ENCODE measurements at places on chromosomes 2 and 18. TPM values are rescaled to one million over a fixed set of nuclear protein-coding genes. Genes with fewer than 3 reads are reported as not detected.
A peak's percentile ranks its signal among the peaks of the same experiment; 100 is the strongest.

DNA sequence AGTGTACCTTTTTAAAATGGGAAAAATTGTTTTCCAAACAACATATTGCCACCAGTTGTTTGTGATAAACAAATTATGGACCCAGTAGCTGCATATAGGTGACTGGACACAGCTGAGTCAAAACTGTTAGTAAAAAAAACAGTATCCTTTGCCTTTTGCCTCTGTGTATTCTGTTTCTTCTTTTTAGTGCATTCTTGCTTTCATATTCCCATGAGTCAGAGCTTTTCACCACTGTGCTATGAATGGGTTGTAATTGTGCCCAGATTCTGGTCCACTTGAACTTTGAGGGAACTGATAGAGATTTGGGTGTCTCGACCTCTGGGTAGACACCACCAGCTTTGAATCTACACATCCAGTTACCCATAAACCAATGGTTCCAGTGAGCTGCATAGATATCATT is 1441.9 kb upstream of the ZEB2 start:
- no peak for DNase-seq

DNA sequence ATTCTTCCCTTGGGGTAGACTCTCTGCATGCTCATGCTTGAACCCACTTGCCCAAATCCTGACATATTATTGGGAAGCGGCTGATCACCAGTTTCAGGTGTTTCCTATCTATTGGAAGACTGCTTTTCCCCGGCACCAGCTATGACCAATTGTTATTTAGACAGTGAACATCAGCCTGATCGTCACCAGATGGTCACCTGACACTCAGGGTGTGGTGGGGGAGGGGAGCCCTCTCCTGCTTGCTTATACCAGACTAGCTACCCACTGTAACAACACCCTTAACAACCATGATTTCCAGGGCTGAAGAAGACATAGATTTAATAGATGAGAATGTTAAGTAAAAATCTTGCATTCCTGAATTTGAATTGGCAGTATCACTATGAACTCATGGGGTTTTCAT is 44.3 kb downstream of the RBM43 start:
- no peak for DNase-seq

- DNase-seq, result peak; percentile 66
Measured at GRCh38 chr2:109270505-109271312, 141.7 kb downstream of the SH3RF3 start.

DNA sequence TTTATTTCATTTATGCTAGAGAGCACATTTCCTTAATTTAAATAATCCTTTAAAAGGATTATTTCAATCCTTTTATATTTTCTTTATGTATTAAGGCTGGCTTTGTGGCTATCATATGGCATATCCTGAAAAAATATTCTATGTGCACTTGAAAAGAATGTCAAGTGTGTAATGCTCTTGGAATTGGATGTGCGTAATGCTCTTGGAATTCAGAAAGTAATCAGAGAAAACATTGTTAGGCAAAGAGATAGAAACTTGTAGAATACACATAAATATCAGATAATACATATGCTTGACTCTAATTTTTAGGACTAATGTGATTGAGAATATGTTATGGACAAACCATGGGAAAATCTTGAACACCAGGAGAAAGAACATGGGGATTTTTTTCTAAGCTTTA is 197.5 kb upstream of the COL3A1 start:
- no peak for DNase-seq

LYPD1 gene
- 0.28 TPM for total RNA-seq
